ENCODE measurements at places on chromosomes 6 and 20.

- no peak for DNase-seq
Observed at GRCh38 chr20:11329271-11329670, 588.4 kb upstream of the BTBD3 start.

GRCh38 chr6:166862287-166862977 is 93.9 kb downstream of the RNASET2 start:
- DNase-seq, result peak; percentile 91

DNA sequence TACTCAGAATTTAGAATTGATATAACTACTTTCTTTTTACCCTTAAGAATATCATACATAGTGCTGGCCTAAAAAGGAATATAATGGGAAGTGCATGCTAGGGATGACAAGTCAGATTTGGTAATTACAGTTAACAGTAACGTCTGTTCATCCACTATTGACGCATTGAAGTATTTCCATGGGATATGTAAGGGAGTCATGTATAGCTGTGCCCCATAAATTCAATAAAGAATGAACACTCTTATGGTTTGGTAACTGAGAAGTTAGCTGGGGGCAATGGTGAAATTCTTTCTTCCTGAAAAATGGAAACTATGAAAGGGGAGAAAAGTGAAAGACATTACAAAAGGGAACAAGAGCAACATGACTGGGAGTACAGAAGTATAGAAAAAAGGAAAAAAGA is 2.6 kb upstream of the COL19A1 start:
- DNase-seq, result no peak

DNA sequence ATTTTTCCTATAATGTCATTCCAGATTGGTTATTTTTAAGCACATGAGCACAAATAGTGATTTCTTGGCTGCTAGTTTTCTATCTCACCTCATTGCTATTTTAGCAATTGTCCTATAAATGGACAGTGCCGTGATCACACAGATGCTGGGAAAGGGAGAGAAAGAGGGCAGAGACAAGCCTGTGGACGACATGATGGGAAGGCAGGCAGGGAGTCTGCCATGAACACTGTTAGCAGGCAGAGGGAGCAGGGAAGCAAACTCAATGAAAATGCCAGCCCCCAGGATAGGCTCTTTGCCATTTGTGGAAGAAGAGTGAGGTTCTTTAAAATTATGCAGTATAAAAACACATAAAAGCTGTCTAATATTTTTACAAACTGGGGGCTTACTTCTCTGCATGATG is 96.8 kb downstream of the ADTRP start:
- no peak for DNase-seq

DNA sequence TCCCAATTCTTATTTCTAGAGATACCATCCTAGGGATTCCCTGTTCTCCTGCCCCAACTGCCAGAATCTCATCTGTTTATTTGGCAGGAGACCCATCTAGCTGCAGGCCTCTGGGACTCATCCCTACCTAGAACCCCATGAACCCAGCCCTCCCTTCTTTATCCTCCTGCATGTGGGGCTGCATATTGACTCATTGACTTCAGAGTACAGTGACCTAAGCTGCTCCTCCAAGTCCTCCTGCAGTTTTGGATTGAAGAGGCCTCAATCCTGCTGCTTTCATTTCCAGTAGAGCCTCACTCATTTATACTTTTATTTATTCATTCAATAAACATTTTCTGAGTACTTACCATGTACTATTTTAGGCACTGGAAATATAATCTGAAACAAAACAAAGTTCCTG is 11.6 kb downstream of the TMEM200A start:
- no peak for DNase-seq

DNA sequence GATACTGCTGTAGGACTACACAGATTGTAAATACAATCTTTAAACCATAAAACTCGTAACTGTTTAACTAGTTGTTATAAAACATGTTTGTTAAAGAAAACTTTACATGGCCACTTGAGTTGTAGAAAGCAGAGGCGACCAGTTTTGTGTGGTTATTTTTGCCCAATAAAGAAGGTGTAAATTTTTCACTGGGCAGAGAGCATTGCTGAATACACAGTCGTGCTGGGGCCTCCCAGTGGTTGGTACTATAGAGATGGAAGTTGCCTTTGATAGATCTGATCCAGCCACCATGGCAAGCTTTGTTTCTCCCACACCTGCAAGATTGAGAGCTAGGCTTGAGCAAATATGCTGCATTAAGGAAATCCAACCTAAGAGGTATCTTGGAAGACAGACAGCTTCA is 34.0 kb upstream of the YWHAB start:
- peak; percentile 58 for DNase-seq

DNA sequence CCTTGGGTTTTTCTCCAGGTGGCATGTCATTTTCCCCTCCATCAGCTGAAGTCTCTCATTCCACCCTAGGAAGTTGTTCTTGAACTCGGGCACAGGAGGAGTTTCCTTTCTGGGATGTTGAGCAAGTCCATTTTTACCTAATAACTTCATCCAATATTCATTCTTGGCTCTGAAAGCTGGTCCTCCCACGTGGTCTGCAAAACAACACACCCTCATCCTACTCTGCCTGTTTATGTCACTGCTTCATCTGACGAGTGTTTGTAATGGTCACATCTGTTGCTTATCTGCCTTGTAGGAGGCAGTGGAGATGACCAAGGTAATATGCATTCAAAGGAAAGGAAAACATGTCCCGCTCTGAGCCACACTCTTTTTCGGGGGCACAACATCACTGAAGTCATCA is 41.7 kb upstream of the AIG1 start:
- no peak for DNase-seq

DNA sequence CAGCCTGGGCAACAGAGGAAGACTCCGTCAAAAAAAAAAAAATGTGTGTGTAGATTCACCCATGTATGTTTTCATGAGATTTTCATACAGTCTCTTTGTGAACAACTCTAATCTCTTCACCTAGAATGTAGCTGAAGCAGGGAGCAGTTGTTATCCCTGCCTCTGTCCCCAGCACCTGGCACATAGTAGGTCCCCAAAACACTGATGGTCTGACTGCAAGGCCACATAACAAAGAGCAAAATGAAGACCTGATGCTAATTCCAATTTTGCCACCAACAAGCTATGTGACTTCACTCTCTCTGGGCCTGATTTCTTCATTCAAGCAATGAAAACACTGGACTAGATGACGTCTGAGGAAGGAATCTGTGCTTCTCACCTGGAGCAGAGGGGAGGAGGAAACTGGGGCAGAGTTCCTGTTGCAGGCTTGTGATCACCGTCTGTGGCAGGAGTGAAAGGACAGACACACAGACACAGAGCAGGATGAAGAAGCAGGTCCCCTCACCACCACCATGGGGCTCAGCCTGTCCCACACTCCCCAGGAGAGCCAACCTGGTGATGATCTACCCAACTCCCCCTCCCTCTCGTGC is 4.6 kb downstream of the SLC44A4 start:
- no peak for DNase-seq

GRCh38 chr6:151121900-151122299 is 117.9 kb upstream of the AKAP12 start:
- DNase-seq, result no peak

DNA sequence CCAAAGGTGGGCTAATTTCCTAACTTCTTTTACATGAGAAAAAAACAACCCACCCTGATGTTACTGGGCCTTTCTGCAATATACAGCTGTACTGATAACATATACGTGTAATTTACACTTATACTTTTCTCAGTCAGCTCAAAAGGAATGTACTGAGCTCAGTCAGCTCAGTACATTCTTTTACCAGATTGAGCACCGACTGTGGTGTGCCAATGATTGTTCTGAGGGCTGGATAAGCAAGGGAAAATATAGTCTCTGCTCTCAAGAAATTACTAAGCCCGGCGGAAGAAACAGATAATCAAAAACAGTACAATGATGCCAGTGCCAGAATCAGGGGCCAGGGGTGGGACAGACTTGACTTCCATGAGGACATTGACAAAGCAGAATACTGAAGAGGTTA is 10.0 kb upstream of the BLOC1S5 start:
- DNase-seq, result no peak

DNA sequence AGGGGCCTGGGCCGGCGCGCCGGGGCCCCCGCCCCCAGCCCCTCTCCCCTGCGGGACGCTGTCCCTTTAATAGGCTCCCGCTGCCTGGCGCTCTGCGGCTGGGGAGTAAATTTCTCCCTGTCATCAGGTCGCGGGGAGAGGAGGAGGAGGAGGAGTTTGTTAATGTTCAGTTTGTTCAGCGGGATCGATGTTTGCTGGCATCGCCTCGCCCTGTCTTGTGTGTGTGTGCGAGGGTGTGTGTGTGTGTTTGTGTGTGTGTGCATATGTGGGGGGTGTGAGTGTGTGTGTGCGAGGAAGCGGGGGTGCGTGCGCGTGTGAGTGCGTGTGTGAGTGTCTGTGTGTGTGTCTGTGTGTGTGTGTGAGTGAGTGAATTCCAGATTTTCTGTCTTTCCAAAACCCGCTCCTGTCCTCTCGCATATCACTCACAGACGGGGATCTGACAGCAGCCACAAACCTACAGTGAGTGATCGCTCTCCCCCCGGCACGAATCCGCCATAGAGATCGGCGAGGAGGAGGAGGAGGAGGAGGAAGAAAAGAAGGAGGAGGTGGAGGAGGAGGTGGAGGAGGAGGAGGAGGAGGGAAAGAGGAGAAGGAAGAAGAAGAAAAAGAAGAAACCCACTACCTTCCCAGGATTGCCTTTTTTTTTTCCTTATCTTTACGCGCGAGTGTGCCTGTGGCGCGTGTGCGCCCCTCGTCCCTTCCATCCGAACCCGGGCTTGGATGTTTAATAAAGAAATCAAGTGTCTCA is at the start of gene TSHZ2:
Gene TSHZ2 (plus strand): TSS at position 169 of the 748 bp plus-strand sequence. CDS start 936 bp downstream, outside the sequence.
- peak; percentile 77 for DNase-seq

GRCh38 chr20:41234546-41234945 is 83.0 kb downstream of the ZHX3 start:
- DNase-seq, result peak; percentile 14

DNA sequence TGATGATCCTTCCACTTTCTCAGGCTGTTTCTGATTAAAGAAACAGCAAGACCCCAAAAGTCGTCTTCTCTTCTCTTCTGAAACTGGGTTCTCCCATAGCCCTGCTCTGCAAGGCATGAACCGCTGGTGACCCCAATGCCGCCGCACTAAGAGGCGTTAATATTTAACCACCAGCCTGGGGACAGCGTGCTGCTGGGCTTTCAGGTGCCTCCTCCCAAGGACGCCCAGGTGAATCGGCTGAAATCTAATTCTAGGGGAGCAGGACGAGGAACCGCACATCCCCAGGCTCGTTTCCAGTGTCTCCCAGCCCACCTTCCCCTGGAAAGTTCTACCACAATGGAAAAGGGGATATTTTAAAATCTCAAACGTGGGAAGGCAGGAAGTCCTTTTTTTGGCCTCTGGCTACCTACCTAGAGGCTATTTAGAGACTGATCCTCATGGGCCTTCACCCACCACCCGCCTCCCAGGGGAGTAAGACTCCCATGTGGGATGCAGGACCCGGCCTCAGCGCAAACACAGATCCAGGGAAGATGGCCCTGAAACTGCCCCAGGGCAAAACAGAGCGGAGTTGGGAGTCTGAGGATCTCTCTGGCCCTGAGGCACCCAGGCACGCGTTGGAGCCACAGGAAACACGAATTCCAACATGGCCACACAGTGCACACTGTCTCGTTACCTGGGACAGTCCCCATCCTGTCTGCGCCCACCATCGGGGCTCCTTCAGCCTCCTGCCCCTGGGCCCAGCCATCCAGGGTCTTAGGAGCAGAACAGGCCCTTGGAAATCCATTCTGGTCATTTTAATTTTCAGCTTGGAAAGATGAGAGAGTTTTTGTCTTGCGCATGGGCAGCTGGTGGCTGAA is 56.2 kb downstream of the BMP7 start:
- DNase-seq, result no peak

- DNase-seq, result no peak
Observed at GRCh38 chr6:148401571-148401970, 58.9 kb downstream of the SASH1 start.

DNA sequence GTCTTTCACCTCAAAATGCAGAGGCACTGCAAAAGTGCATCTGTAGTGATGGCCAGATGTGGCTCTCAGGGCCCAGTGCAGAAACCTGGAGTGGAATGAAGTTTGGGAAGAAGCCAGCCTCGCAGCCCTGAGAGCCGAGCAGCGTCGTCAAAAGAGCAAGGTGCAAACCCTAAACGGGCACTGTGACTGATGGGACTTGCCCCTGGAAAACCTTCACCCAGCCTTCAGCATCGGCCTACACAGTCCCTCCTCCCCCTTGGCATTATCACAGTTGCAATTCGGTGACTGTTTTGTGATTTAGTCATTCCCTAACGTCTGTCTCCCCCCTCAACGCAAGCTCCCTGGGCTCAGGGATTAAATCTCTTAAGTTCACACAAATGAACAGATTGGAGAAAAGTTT is 38.6 kb downstream of the TAF4 start:
- DNase-seq, result no peak

DNA sequence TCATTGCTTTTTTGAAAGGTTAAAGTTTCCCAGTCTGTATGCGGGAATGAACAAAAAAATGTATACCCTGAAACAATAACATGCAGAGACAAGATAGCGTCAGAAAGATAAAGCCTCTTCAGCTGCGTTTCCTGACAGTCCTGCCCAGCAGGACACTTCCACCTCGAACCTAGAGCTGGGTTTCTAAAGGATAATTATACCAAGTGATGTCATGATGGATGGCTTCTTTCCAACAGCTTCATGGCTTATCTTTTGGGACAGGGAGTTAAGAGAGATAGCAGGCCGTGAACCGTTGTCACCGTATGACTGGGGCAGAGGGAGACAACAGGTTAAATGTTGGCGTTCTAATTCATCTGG is 267.6 kb upstream of the SGK1 start:
- DNase-seq, result no peak

GRCh38 chr6:92687278-92687677 is 732.1 kb downstream of the EPHA7 start:
- no peak for DNase-seq

- peak; percentile 11 for DNase-seq
Observed at GRCh38 chr6:129440691-129441090, 269.3 kb downstream of the ARHGAP18 start.

- DNase-seq, result no peak
Observed at GRCh38 chr6:70901324-70901723, 55.5 kb downstream of the B3GAT2 start.

GRCh38 chr6:446418-447366 is 55.1 kb downstream of the IRF4 start:
- DNase-seq, result no peak

- DNase-seq, result peak; percentile 13
Observed at GRCh38 chr20:3857405-3857804, 10.8 kb downstream of the MAVS start.

DNA sequence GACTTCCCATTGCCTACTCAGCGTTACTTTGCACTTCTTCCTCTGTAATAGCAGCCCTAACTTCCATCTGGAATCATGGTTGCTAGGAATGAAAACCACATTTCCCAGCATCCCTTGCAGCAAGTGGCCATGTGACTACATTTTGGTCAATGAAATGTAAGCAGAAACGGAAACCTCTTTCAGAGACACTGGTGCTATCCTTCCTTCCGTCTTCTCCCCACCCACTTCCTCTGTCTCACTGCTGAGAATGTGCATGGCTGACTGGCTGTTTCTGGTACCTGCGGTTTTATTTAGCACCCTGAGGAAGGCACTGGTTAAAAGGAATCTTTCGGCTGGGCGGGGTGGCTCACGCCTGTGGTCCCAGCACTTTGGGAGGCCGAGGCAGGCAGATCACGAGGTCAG is 107.4 kb downstream of the SCML4 start:
- peak; percentile 52 for DNase-seq

- no peak for DNase-seq
Observed at GRCh38 chr6:111564482-111564945, 41.2 kb downstream of the TRAF3IP2 start.
